ENCODE measurements at places on chromosomes 2 and 18. TPM values are rescaled to one million over a fixed set of nuclear protein-coding genes. Genes with fewer than 3 reads are reported as not detected.
A peak's percentile ranks its signal among the peaks of the same experiment; 100 is the strongest.

DNA sequence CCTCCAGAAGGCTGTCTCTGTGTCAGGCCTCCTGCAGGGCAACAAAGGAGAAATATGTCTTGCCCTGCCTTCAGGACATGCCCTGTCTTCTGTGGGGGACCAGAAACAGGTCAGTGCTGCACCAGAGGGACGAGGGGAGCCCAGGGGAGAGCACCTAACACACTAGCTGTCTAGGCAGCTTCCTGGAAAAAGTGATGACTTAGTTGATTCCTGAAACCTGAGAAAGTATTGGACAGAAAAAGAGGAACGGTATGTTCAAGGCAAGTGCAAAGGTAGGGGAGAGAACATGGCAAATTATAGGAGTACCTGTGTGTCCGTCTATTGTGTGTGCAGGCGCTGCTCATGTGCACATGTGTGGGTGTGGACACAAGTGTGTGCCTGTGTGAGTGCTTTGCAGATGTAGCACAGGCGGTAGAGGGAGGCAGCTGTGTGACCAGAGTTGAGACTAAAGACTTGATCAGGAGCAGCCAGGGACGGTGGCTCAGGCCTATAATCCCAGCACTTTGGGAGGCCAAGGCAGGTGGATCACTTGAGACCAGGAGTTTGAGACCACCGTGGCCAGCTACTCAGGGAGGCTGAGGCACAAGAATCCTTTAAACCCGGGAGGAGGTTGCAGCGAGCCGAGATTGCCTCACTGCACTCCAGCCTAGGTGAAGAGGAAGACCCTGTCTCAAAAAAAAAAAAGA lies 119.5 kb downstream of the GYPC start:
- no peak for DNase-seq

DNA sequence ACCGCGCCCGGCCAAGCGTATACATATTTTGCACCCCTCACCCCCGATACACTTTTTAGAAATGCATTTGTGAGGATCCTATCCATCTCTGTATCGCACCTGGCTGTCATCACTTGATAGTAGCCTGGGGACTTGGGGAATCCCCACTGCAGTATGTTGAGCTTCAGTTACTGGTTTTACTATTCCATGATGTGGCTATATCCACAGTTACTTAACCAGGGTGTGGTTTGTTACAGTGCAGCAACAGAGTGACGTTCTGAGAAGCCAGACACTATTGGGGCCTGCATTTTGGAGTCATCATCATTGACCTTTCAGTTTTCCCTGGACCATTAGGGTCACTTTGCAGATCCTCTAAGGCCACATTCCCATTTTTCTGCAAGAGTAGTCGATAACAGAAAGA lies 212.7 kb downstream of the AGAP1 start:
- no peak for DNase-seq

DNA sequence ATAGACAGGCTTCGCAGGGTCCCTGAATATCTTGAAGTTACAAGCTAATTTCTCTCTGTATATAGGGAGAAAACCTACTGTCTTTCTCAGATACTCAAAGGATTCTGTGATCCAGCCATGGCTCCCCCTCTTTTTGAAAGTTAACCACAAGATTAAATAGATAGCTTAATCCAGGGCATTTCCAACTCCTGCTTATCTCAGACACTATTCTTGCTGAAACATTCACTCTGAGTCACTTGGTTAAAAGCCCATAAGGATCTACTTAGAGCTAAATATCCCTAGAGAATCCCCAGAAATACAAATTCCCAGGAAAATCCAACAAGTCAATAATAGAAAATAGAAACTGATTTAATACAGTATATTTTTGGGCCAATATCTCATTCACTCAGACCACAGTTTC lies 179.1 kb upstream of the LYPD1 start:
- no peak for DNase-seq

DNA sequence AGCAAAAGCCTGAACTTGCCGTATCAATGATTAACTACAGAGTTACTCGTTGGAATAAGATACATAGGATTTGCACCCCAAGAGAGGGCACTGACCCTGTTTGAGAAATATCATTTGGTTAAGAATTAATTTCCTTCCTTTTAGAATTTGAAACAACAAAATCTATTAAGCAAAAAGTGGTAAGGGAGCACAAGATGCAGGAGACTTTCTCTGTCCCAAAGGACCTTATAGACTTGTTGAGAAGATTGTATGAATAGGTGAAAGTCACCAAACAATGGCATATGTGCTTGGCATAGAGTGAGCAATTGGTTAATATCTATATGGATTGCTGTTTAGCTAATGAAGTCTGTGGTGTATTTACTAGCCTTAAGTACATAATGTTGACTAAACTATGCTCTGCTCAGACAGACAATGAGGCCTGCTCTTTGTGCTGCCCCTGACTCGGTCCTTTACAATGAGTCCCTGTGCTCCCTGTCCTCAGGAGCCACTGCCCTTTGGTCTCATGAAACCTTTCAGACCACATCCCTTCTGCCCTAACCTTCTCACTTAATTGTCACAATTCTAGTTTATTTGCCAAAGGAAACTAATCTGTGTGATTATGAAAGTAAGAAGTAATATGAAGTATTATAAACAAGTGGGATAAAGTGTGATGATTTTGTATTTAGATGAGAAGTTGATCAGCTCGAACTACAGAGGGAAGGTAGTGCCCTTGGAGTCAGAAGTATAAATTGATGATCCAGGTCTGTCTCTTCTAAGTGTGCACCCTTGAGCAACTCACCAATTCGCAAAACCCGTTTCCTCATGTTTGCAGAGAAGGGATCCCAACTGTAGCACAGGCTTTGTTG lies 21.2 kb upstream of the HNMT start:
- no peak for DNase-seq

GRCh38 chr2:203918264-203918663 lies 18.3 kb upstream of the ICOS start:
- DNase-seq = no peak

GRCh38 chr2:61536180-61536571 lies 2.0 kb downstream of the XPO1 start:
- DNase-seq = no peak

DNA sequence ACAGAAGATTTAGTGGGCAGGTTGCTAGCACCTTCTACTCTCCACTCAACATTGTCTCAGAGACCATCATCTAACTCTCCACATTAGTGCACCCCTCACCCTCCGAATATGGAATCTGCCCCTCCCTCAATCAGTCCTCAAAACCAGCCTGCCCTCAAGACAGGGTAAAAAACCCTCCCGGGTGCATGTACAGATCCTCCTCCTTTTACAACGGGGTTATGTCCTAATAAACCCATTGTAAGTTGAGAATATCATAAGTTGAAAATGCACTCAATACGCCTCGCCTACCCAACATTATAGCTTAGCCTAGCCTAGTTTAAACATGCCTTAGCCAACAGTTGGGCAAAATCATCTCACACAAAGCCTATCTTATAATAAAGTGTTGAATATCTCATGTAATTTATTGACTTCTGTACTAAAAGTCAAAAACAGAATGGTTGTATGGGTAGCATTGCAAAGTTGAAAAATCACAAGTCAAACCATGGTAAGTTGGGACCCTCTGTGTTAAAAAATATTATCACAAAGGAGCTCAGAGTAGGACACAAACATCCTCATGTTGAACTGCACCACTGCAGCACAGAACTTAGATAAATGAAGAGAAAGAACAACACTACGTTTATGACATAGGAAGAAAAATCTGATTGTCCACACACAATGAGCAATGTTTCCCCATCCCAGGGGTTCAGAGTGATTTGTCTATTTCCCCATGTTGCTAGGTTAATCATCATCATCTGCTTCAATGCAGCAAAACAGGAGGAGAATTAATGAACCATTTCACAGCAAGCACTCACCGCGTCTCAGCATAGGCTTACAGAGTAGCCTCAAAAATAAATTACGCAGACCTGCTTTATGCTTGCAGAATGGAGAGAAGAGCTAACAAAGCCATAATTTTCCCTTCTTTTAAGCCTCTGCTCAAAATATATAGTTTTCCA lies 184.1 kb upstream of the ARL4C start:
- DNase-seq = no peak

- no peak for DNase-seq
These were observed 14.8 kb upstream of the PROC start for GRCh38 chr2:127403460-127403859.

GRCh38 chr18:604771-605170 lies 8.0 kb downstream of the CLUL1 start:
- no peak for DNase-seq

DNA sequence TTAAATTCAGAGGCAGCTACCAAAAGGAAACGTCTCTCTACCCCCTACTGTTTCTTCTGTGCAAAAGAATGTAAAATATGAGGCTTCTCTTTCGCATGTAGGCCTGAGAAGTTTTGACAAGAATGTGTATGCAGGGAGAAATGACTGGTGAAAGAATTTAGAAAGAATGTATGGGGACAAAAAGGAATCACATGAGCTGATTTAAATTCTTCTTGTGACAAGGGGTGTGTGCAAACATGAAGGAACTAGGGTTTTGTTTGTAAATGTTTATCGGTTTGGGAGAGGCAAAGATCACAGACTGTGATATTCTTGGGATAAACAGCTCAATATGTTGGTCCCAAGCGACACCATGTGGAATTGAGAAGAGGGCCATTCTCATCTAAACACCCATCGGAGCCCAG lies 345.2 kb upstream of the VRK2 start:
- no peak for DNase-seq

DNA sequence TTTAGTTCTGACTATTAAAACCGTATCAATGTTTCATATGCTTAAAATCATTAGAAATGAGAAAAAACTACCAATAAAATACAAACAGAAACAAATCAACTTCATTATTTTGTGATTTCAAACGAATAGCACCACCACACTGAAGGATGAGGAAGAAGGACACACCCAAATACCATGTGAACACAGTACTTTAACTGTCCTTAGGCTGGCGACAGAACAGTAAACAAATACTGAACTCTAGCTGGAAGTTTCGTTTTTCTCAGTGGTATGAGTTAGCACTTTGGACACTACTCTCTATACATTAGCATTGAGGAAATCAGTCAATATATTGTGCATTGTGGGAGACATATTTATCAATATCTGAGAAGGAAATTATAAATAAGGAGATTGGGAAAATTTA lies 202.4 kb upstream of the AGAP1 start:
- no peak for DNase-seq

GRCh38 chr2:69817729-69818501 lies 11.5 kb upstream of the GMCL1 start:
- DNase-seq = no peak

DNA sequence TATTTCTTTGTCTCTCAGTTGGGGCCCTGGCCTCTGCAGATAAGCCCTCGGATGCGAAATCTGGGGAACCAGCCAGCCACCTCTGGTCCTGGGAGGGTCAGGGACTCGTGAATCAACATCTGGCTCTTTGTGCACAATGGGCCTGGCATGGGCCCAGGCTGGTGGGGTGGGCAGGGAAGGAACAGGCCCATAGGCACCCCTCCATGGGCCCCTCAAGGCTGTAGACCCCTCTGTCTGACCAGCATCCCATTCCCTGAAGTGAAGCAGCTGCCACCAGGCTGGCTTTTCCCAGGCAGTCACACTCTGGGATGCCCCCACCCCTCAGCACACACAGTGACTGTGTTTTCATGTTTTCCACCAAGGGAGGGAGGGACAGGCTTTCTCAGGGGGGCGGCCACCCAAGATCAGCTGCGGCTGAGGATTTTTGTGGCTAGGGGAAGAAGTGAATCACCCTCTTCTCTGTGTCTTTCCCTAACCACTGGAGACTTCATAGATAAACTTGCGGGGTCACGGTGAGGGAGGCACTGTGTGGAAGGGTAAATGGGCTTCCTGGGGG lies 166.0 kb downstream of the AGAP1 start:
- DNase-seq = no peak

DNA sequence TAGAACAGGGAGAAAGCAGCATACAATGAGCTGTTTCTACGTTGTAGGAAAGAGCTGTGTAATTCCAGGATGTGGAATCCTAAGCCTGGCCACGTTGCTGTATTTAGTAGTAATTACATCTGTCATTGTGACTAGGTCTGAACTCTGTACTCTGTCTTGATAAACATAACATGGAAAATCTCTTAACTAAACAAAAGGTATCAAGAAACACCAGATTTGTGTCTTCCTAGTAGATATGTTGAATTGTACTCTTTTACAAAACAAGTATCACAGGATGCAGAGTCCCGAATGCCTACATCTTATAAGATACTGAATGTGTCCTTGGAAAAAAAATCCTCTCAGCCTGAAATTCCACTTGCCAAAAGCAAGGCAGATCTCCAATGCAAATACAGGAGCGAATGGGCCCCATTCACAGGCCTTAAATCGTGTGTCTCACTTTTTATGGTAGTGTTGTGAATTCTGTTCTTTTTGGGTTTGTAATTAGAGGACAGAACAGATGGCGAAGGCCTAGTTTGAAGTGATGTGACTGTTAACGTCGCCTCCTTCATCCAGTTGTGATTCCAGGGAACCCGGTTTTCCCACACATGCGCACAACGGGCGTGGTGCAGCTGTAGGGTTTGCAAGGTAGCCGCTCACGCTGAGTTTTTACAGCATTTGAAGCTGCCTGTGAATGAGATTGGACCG lies 246.5 kb downstream of the GBX2 start:
- DNase-seq = no peak

- DNase-seq = no peak
These were observed 143.0 kb downstream of the ABCA12 start for GRCh38 chr2:214995409-214995808.

GRCh38 chr2:197286805-197287595 lies 23.6 kb downstream of the ANKRD44 start:
- no peak for DNase-seq

- peak; percentile 41 for DNase-seq
These were observed 217.2 kb downstream of the LDLRAD4 start for GRCh38 chr18:13435586-13436333.

- no peak for DNase-seq
These were observed 209.3 kb downstream of the SLC4A3 start for GRCh38 chr2:219836647-219837177.

- DNase-seq = no peak
These were observed 69.2 kb downstream of the RFTN2 start for GRCh38 chr2:197606180-197606579.

The SUCLG1 gene
- total RNA-seq = 143 TPM

The PRSS56 gene
- 2.4 TPM for total RNA-seq

The IL1R2 gene
- 0.41 TPM for total RNA-seq

The ITGA4 gene
- total RNA-seq = 2.6 TPM

The CTLA4 gene
- not detected for total RNA-seq

The POTEI gene
- not detected for total RNA-seq

The PHOSPHO2 gene
- 1.6 TPM for total RNA-seq

The CFAP65 gene
- total RNA-seq = not detected

The LYPD1 gene
- not detected for total RNA-seq

The NT5C1B gene
- total RNA-seq = not detected

The REG3A gene
- total RNA-seq = not detected

The C2orf15 gene
- total RNA-seq = not detected

The APOB gene
- 0.38 TPM for total RNA-seq

Measured in psoas muscle (tissue), 8 donors.